Stimulated activated CD4-positive, alpha-beta T cell treated with anti-CD3 and anti-CD28 coated beads, Interleukin-2, amount 100 ng/mL, for 48 hours (primary cell): ENCODE measurements at places on chromosomes 2 and 18.

- DNase-seq: no peak
Measured at GRCh38 chr2:205060269-205060668, 515.0 kb downstream of the PARD3B start.

DNA sequence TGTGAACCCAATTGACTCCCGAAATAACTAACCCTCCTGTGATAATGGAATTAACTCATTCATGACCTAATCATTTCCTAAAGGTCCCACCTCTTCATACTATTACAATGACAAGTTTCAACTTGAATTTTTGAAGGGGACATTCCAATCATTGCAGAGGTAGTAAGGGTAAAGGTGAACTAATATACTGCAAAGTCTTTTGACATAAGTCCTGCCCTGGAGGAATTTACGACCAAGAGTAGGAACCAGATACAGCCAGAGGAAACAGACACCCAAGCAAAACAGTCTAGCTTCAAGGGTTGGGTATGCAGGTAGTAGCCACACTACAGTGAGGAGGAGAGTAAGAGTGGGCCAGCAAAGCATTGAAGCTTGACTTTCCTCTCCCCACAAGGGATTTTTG is 1.2 kb upstream of the SRBD1 start:
- DNase-seq: no peak

DNA sequence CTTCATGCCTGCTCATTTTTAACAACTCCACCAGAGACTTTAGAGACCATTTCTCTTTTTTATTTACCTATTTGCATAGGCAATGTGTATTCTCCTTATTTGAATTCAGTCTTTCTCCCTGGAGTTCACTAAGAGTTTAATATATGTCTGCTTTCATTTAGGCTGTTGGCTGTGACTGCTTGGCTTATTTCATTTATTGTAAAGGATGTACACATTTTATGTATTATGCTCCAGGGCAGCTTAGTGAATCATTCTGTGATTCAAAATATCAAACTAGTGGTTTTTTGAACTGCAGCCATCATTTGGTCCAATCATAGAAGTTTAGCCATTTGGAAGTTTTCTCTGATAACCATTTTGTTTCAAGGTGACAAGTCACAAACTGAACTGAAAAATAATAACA is 229.6 kb downstream of the LPIN1 start:
- DNase-seq: no peak

- no peak for DNase-seq
Measured at GRCh38 chr2:21498016-21498415, 374.2 kb downstream of the TDRD15 start.

DNA sequence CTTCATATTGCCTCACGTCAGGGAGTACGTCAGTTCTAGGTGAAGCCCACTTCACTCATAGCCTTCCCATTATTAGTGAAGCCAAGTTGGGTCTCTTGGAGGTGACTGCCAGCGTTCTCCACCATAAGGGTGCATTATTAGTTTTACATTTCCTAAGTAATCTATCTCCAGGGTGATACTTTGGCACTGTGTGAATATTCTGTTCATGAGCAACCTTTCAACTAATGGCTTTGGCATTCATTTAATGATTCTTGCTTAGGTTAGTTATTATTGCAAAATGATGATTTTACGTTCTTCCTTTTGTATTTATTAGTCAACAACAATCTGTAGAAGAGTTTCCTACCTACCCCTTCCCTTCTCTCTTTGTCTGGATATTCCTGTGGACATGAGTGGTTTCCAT is 97.5 kb downstream of the MAP4K4 start:
- no peak for DNase-seq

DNA sequence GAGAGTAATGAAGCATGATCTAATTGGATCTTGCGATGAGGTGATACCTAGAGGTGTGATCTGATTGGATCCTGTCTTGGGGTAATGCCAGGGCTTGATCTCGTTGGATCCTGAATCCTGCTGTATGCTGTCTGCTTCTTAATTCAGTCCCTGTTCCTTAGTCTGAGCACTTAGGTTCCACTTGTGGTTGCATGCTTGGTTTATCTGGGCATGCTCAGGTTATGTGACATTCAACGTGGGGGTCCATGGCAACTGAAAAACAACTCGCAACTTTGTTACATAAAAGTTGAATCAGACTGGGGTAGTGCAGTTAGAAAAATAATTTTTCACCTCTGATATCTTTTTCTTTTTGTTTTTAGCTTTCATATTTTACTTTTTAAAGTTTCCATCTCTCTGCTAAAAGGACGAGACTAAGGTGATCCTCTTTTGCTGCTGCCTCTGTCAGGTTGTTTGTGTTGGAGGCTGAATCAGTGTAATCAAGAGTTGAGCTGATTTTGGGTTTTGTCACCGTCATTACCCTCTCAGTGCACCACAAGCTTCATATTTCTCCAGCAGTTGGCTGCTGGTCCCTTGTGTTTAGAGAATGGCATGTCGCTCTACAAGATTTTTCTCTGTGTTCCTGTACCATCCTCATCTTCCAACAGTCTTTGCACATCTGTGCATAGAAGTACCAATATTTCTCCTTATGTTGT is 67.9 kb downstream of the NCOA1 start:
- no peak for DNase-seq

DNA sequence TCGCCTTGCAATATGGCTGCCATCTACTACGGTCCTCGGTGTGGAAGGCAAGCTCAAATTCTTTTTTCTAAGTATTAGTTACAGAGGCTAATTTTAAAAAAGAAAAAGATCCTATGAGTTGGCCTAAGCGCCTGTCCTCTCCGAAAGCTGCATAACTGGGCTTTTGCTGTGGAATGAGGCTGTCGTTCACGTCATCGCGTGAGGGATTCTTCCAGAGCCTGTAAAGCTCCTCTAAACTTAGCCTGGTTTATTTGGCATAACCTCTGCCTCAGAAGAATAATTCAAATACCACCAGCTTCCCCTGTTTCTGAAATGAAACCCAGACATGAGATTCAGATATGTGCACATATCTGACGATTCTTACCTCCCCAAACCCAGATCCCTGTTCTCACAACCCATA is 187.4 kb downstream of the DNER start:
- no peak for DNase-seq
